ENCODE measurements at places on chromosomes 5 and 9.

GRCh38 chr5:181160152-181160754 is 12.9 kb downstream of the OR2V2 start:
- DNase-seq, result peak; percentile 79
- H3K27me3 ChIP-seq, result peaks cover 19% of the 10 kb centered on the region
- H3K4me1 ChIP-seq, result peaks cover 46% of the 10 kb centered on the region
- peak overlapping the region; percentile 75 for H3K4me3 ChIP-seq
- H3K27ac ChIP-seq, result peak overlapping the region; percentile 79

- DNase-seq, result no peak
- H3K27ac ChIP-seq, result no peak overlapping the region
- no peak overlapping the region for H3K4me3 ChIP-seq
- H3K4me1 ChIP-seq, result no peaks in the 10 kb centered on the region
These were observed 63.7 kb downstream of the TJP2 start for GRCh38 chr9:69237702-69238295.

GRCh38 chr5:67366691-67367395 is 170.2 kb upstream of the CD180 start:
- H3K27ac ChIP-seq, result no peak overlapping the region
- peaks cover 4% of the 10 kb centered on the region for H3K27me3 ChIP-seq
- no peaks in the 10 kb centered on the region for H3K36me3 ChIP-seq
- H3K4me1 ChIP-seq, result no peaks in the 10 kb centered on the region
- no peak for DNase-seq
- H3K4me3 ChIP-seq, result no peak overlapping the region

GRCh38 chr5:9105851-9106250 is 440.0 kb downstream of the SEMA5A start:
- no peaks in the 10 kb centered on the region for H3K27me3 ChIP-seq
- H3K27ac ChIP-seq, result no peak overlapping the region
- no peak for DNase-seq
- no peak overlapping the region for H3K4me3 ChIP-seq
- H3K36me3 ChIP-seq, result no peaks in the 10 kb centered on the region

DNA sequence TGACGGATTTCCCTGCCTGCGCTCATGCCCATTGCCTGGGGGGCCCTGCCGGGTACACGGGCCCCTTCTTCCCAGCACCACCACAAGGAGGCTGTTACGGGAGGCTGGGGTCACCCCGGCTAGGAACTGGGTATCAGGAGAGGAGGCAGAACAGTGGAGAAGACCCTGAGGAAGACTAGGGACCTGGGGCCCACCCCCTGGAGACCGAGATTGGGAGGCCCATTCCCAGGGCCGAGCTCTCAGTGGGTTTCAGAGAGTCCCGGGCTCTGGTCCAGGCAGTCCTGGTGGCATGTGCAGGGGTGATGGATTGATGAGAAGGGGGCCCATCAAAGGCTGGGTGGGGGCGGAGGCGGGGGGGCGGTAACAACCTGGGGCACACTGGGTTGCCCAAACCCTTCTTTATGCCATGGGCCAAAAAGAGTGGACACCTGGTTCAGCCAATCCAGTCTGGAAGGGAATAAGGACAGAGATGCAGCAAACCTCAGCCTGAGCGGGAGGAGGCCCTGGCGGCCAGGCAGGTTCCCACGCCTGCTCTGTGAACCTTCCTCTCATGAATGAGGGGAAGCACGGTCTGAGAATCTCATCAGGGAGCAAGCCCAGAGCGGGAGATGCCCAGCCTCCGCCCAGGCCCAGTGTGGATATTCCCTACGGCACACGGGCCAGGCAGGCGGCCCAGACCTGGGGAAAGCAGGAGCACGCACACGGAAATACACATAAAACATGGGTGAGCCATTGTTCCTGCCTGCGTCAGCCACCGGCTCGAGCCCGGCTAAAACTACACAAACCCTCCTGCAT is 785 bp upstream of the P4HA2 start:
- peak overlapping the region; percentile 51 for H3K4me3 ChIP-seq
- no peaks in the 10 kb centered on the region for H3K36me3 ChIP-seq
- H3K27me3 ChIP-seq, result peaks cover 31% of the 10 kb centered on the region
- peaks cover 24% of the 10 kb centered on the region for H3K4me1 ChIP-seq
- no peak overlapping the region for H3K27ac ChIP-seq

DNA sequence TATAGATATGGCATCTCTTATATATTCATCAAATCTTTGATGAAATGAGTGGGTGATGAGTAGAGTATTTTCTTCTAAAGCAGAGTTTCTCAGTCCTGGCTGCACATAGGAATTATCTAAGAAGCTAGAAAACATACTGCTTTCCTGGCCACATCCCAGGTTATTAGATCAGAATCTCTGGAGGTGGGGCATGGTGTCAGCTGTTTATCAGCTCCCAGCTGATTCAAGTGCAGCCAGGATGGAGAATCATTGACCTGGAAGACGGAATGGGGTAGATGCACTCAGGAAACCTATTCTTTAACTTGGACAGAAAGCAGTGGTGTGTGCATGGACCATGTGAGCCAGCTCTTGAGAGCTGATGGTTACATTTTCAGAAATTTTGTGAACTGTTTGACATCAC is 108.1 kb upstream of the IL6ST start:
- H3K4me3 ChIP-seq, result no peak overlapping the region
- DNase-seq, result no peak
- peaks cover 10% of the 10 kb centered on the region for H3K27me3 ChIP-seq
- no peak overlapping the region for H3K27ac ChIP-seq
- peaks cover 51% of the 10 kb centered on the region for H3K4me1 ChIP-seq
- H3K36me3 ChIP-seq, result peaks cover 2% of the 10 kb centered on the region

DNA sequence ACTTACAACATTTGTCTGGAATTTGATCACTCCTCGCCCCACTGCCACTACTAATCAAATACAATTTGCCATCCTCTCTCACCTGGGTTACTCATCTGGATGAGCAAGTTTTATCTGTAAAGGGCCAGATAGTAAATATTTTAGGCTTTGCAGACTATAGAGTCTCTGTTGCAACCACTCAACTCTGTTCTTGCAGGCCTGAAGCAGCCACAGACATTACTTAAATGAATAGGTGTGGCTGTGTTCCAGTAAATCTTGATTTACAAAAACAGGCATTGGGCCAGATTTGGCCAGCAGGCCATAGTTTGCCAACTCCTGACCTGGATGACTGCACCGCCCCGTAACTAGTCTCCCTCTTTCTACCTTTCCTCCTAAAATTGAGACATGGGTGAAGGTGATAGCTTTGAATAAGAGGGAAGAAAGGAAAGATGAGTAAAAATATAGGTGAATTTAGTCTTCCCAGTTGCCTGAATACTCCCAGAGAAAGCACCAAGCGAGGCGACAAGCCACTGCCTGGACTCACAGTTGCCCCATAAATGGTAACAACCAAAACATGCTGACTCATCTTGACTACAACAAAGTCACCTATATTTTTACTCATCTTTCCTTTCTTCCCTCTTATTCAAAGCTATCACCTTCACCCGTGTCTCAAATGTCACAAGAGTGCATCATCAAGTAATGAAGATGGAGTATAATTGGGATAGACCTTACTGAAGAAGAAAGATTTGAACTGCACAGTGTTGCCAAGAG is 32.5 kb upstream of the SCAMP1 start:
- H3K4me1 ChIP-seq, result peaks cover 2% of the 10 kb centered on the region
- no peaks in the 10 kb centered on the region for H3K36me3 ChIP-seq
- H3K27me3 ChIP-seq, result peaks cover 24% of the 10 kb centered on the region
- H3K27ac ChIP-seq, result no peak overlapping the region
- no peak overlapping the region for H3K4me3 ChIP-seq

DNA sequence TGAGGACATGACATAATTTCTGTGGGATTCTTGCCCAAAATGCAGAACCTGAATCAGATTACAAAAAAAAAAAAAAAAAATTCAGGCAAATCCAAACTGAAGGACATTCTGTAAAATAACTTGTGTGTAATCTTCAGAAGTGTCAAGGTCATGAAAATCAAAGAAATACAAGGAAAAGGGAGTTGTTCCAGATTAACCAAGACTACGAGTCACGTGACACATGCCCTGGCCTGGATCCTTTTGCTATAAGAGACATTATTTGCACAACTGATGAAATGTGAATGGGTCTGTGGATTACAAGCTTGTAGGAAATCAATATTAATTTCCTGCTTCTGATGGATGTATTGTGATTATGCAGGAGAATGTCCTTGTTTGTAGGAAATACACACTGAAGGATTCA is 216.8 kb upstream of the NFIL3 start:
- no peak for DNase-seq
- peaks cover 15% of the 10 kb centered on the region for H3K27me3 ChIP-seq
- H3K27ac ChIP-seq, result no peak overlapping the region
- no peaks in the 10 kb centered on the region for H3K4me1 ChIP-seq
- H3K36me3 ChIP-seq, result no peaks in the 10 kb centered on the region

DNA sequence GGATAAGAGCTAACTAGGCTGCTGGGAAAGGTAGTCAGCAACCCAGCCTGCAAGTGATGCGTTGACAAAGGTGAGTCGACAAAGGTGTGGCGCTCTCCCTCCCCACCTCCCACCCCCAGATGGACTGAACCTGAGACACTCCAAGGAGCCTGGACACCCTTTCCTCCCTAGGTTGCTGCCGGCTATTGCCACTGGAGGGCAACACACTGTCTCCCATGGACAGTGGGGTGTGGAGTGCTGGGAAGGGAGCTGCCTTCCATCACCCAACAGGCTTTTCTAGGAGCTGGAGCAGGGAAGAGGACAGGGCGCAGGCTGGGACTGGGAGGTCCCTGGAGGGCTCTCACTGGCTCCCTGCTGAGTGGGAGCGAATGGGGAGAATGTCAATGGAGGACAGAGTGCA is 75.4 kb upstream of the ARAP3 start:
- no peak for DNase-seq
- peaks cover 56% of the 10 kb centered on the region for H3K27me3 ChIP-seq
- H3K27ac ChIP-seq, result no peak overlapping the region
- peaks cover 2% of the 10 kb centered on the region for H3K4me1 ChIP-seq

Measured in activated CD4-positive, alpha-beta memory T cell treated with anti-CD3 and anti-CD28 coated beads, Interleukin-2, amount 10 ng/mL, durations not matched to agents 7 days and 5 days (primary cell).